ENCODE measurements at places on chromosomes 2 and 18. TPM values are rescaled to one million over a fixed set of nuclear protein-coding genes. Genes with fewer than 3 reads are reported as not detected.

IL1RL2 gene
- 1.7 TPM for total RNA-seq

IL36B gene
- total RNA-seq: not detected

POTEI gene
- total RNA-seq: not detected

RTP5 gene
- total RNA-seq: not detected

CIB4 gene
- total RNA-seq: not detected

All from fibroblast of the aortic adventitia (primary cell).